ENCODE measurements at places on chromosomes 4 and X. TPM values are rescaled to one million over a fixed set of nuclear protein-coding genes. Genes with fewer than 3 reads are reported as not detected.
A peak's percentile ranks its signal among the peaks of the same experiment; 100 is the strongest.

DNA sequence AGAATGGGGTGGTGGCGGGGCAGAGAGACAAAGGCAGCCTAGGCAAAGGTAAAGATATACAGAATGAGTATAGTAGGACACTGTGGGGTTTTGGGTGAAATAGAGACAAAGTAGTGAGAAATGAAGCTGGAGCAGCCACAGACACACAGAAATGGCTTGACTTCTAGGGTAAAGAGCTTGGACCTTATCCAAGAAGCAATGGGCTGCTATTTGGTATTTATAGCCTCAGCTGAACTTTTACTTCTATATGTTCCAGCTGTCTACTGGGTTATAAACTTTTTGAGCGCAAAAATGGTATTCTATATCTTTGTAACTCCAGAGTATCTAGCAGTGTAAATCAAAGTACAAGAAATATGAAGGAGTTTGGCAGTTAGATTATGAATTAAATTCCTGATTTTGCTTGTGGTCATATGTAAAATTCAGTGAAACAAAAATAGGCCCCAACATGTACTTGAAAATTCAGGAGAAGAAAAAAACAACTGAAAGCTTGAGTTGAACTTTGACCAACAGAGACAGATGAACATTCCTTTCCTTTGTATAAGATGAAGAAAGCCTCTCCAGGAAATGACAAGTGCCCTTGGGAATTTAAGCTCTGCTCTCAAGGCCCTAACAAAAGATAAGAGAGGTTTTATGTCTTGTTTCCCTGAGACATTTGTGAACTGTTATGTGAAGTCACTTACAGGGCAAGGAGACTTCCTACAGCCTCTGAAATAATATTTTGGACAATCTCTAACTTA, 354.1 kb downstream of the CHIC1 start:
- no peak for DNase-seq

- no peak for DNase-seq
Observed at GRCh38 chr4:99947608-99948007, 1.2 kb upstream of the DNAJB14 start.

- no peak for DNase-seq
Observed at GRCh38 chr4:21113496-21114223, 413.4 kb downstream of the PACRGL start.

ABCB7 gene
- 34.7 TPM for total RNA-seq

GRCh38 chr4:26342328-26343037, 21.7 kb downstream of the RBPJ start:
- no peak for DNase-seq

- DNase-seq = no peak
Observed at GRCh38 chr4:122663814-122664610, 43.1 kb upstream of the IL21 start.

GRCh38 chr4:31983677-31984076, 1263.5 kb downstream of the PCDH7 start:
- DNase-seq = no peak

DNA sequence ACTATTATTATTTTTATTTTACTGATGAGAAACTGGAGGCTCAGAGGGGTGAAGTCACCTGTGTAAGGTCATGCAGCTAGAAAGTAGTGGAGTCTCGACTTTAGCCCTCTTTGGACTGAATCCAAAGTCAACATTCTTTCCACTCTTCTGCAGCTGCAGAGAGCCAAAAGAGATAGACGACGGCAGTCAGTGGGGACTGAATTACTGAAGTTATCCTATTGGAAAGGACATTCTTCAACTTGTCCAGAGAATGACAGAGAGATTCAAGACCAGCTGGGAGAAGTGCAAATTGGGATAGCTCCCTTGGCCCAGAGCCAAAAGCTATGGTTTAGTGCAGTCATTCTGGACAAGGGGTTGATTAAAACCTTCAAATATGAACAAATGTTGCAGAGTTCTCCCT, 42.5 kb downstream of the VGLL1 start:
- DNase-seq = no peak

CT45A7 gene
- total RNA-seq = not detected

- DNase-seq = no peak
Observed at GRCh38 chr4:147037069-147037468, 91.4 kb upstream of the TTC29 start.

DNA sequence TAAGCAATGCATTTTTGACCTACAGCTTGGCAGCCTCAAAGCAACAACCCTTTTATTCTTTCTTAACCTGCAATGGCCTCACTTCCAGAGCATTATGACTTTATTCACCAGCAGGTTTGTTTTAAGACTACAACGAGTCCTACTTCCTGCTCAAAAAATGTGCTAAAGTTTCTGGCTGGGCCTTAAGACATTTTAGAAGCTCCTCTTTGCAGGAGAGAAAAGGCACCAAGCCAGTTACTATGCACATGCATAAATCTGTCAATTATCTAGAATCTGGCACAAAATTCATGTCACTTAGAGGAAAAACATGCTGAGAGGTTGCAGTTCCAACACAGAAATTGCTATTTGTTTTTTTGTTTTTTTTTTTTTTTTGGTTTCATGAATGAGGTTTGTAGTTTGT, 223.0 kb upstream of the EPHA5 start:
- DNase-seq = no peak

CLDN2 gene
- not detected for total RNA-seq

DNA sequence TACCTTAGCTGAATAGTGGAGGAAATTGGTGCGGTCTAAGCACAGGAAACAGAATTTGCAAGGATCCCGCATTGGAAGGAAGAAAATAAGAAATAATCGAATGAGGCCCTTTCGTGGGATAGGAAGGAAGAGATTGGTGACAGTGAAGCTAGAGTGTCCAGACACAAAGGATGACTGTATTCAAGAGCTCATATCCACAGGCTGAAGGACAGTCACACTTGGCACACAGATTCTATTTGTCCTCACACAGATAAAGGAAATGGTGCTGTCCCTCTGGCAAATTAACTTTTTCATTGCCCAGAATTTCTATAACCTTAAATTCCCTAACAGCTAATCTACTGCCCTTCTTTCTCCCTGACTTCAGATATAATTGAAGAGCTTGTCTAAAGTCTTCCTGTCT, 2188.9 kb upstream of the TENM3 start:
- no peak for DNase-seq

DNA sequence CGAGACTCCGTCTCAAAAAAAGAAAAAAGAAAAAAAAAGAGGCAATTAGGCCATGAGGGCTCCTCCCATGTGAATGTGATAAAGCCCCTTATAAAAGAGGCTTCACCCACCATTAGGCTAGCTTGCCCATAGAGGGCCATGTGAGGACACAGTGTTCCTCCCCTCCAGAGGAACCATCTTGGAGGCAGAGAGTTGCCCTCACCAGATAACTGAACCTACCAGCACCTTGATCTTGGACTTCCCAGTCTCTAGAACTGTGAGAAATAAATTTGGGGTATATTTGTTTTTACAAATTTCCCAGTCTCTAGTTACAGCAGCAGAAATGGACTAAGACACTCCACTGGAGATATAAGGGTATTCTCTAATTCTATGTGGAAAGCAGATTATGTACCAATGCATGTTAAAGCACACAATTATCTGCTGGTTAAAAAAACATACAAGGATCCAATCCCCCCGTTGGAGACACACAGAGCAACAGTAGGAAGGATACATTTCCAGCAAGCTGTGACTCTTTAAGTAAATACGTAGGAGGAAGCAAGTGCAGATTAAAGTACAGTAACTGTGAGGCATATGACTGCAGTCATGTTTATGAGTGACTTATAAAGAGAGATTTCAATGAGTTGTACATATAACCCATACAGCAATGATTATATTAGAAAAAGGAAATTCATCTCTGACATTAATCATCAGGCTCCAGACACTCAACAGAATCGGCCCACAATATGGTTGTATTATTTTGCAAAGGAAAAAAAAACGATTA, 21.4 kb downstream of the SH3RF1 start:
- no peak for DNase-seq

DNA sequence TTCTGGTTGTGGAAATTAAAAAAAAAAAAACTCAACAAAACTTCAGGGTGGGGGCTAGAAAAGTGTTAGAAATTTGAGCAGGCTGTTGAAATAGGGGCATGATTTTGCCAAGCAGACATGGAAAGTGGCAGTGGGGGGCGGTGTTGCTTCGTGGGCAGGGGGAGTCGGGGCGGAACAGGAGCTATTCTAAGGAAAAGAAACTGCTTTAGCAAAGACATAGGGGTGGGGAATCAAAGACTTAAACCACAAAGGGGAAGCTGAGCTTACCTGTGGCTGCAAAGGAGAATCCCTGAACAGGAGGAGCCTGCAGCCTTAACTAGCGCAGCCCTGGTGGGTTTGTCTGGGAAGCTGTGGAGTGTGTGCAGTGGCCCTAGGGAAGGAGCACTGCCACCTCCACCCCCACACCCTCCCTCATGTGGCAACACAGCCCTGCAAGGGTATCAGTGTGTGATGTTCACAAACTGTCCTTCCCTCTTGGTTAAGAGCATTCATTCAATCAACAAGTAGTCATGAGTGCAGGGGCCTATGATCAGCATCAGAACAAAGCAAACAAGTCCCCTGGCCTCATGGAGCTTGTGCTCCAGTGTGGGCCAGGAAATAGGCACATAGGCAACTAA, 20.5 kb downstream of the SEL1L3 start:
- DNase-seq = peak; percentile 85

PAGE5 gene
- not detected for total RNA-seq

VCX gene
- total RNA-seq = not detected

- DNase-seq = peak; percentile 36
Observed at GRCh38 chr4:89837385-89837992, 528 bp upstream of the SNCA start.

DNA sequence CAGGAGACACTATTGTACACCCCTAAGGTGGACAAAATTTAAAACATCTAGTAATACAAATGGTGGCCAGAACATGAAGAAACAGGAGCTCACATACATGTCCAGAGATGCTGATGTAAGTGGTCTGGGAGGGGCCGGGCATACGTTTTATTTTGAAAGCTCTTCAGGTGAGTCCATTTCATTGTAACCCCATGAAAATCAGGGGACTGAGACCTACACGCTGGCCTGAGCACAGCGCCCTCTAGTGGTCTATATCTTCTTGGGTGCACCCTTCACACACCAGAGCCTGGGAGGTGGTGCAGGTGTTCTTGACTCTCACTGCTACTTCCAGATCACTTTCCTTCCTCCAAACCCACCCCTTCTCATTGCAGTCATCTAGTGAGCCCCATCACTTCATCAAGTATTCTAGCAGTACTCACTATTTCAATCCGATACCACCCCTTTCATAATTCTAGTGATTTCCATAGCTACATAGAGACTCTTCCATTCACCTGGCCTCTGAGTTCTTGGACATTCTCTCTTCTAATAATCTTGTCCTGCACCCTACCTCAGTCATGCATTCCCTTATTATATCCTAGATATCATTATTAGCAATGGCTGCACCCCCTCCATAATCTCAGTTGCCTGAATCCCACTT, 4.3 kb upstream of the TLR6 start:
- peak; percentile 81 for DNase-seq

DNA sequence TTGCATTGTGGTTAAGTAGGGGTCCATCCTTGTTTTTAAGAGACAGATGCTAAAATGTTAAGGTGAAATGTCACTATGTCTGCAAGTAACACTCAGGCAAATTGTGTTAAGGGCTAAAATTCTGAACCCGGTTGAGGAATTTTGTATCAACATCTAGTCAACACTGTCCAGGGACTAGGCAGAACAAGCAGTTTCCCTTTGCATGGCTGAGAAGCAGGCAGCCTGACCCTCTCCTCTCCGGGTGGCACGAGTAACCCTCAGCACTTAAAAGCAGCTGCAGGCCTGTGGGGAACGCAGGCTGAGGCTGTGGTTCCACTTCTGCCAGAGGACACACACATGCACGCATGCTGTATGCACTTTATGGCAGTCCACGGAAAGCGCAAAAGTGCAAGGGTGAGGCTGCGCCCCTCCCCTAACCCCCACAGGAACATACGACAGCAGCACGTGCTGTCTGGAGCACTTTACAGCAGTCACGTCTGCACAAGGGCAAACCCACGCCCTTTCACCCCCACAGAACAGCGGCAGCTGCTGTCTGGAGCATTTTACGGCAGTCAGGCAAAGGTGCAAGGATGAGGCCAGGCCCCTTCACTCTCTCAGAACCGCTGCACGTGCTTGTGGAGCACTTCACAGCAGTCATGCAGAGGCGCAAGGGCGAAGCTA, 619 bp upstream of the MPC1L start:
- DNase-seq = no peak

- DNase-seq = no peak
Observed at GRCh38 chr4:184937745-184938144, 80.5 kb upstream of the HELT start.

NRK gene
- total RNA-seq = not detected

DNA sequence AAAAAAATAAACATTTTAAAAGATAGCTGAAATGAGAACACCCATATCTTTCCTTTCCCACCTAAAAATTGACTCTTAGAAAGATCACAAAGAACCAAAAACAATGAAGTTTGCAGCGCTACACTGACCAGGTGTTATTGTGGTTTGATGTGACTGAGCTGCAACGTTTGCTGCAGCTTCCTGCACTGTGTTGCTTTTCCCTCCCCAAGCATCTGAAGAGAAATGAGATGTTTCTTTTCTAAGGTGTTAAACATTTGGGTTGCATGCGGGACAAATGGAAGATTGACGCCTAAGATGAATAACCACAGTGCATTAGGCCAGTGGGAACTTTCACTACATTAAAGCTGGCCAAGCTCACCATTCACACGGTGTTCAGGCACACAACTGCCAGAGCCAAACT, 8.9 kb downstream of the LEF1 start:
- no peak for DNase-seq

DNA sequence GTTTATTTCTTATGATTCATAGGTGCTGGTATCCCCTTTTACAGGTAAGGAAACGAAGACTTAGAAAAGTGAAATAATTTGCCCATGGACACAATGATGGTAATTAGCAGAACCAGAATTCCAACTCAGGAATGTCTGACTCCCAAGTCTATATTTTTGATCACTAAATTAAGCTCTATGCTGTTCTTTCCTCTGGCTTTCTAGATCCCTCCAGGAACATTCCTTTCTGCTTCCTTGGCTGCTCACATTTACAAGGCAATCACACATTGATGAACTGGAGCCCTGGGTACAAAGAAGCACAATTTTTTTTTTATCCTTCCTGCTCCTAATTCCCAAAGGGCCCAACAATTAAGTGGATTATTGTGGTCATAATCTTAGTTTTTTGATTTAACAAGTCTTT, 7.0 kb upstream of the CDKN2AIP start:
- no peak for DNase-seq

All from B cell (primary cell).